RPMI7951 (cell line): ENCODE measurements at places on chromosomes 12 and 14. TPM values are rescaled to one million over a fixed set of nuclear protein-coding genes. Genes with fewer than 3 reads are reported as not detected.

C12orf50 gene
- not detected in 2 replicates for total RNA-seq

PLBD2 gene
- 14.6 and 17.1 TPM in 2 replicates for total RNA-seq

- DNase-seq = no peak
Observed at GRCh38 chr14:60989599-60989998, 8.6 kb downstream of the SLC38A6 start.

GARIN6 gene
- not detected in 2 replicates for total RNA-seq

LRP6 gene
- total RNA-seq = 11.4 and 16.3 TPM in 2 replicates

DAZAP2 gene
- total RNA-seq = 288 and 375 TPM in 2 replicates

- DNase-seq = no peak
Observed at GRCh38 chr12:65637774-65638173, 186.5 kb upstream of the HMGA2 start.
